NT2/D1 (cell line): ENCODE measurements at places on chromosomes 12 and 14.
A peak's percentile ranks its signal among the peaks of the same experiment; 100 is the strongest.

- no peak for DNase-seq
These were observed 4.4 kb downstream of the ZFP36L1 start for GRCh38 chr14:68788275-68788995.

- DNase-seq: no peak
These were observed 123.1 kb downstream of the ZFP36L1 start for GRCh38 chr14:68669603-68670358.

- DNase-seq: no peak
These were observed 67.6 kb downstream of the GTF2A1 start for GRCh38 chr14:81153187-81153586.

DNA sequence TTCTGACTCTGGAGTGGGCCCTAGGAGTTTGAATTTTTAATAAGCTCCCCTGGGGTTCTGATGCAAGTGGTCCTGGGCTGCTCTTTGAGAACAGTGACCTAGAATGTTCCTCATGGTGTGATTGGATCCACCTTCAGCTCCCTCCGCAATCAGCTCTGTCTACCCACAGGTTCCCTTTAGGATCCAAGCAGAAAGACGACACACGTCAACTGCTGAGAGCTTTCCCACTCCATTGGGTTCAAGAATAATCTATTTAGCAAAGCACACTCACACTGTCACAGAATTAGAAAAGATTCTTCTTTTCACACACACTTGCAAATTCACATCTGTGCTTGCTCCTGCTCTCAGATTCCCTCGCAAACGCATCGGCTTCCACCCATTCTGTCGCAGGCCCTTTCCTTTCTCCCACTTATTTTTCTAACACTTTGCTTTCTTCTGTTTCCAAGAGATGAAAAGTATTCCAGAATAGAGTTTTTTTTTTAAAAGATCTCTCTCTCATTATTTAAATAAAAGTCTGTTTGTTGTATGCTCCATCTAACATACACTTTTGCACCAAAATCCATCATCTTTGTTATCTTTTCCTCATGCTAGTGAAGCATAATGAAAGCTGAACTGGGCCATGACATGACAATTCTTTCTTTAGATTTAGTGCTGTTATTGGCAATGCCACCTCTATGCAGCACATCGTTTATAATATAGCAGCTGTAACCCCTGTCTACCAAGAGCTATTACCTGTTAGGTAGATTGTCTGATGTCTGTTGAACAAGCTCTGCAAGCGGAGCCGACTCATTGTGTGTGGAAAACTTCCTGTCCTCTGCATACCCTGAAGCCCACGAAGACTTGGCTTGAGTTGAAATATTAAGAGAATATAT, 73.1 kb downstream of the CACNA1C start:
- no peak for DNase-seq

GRCh38 chr12:57632958-57633840, at the start of gene B4GALNT1:
Gene B4GALNT1 (minus strand): TSS chr12:57633201. CDS start chr12:57632132, 1,069 bp downstream.
- DNase-seq: peak; percentile 74

- no peak for DNase-seq
These were observed 13.3 kb downstream of the SART3 start for GRCh38 chr12:108547686-108548085.

DNA sequence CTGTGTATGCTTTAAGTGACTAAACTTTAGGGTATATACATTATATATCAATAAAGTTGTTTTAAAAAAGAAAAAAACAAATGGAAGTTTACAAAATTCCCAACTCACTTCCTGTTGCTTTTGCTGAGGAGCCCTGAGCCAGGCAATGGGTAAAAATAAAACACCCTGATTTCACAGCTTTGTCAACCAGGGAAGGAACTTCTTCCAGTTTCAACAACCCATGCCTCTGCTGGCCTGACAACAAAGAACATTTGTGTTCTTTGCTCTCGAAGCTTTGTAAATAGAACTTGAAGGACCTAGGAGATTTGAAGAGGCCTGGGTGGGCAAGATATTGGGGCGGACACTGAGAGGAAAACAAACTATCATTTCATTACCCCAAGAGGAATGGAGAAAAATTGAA, 141.2 kb upstream of the NOS1 start:
- no peak for DNase-seq

DNA sequence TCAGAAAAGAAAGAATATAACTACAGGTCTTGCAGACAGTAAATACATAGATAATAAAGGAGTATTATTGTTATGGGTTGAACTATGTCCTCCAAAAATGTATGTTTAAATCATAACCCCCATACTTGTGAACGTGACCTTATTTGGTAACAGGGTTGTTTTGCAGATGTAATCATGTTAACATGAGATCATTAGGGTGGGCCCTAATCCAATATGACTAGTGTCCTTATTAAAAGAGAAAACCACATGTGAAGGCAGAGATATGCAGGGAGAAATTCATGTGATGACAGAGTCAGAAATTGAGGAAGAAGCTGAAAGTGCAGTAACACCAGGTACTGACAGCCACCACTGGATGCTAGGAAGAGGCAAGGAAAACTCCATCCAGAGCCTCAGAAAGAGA, 29.0 kb downstream of the MAGOHB start:
- no peak for DNase-seq

DNA sequence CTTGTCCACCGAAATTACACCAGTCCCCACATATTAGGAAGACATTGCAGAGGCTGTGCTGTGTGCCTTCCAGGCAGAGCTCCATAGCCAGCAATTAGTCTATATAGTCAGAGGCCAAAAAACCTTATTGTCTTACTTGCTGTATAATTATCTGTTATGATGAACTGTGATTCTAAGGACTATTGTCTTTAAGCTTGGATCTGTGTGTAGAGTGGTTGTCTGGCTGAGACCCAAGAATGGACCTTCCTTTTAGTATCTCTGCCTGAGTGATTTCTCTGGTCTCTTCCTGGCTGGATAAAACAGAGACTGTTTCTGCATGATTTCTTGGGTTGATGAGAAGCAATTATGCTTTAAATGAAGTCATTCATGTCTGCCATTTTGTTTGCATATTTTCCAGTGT, 465.3 kb downstream of the PRKD1 start:
- DNase-seq: no peak
